ENCODE measurements at places on chromosomes 4 and X. TPM values are rescaled to one million over a fixed set of nuclear protein-coding genes. Genes with fewer than 3 reads are reported as not detected.

DNA sequence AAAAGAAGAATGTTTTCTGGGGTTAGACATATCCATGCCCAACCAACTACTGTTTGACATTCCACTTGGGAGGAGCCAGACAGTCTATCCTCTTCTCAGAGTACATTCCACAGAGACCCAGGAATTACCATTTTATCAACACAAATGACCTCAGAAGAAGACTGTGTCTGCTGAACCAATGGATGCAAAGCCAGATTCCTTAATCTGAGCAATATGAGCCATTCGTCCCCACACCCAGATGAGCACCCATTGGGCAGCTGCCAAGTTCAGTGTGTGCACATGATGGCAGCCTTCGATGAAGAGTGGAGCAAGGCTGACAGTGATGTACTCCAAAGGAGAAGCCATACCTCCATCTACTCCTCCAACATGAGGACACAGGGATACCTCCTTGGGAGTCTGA, 111.3 kb downstream of the ZNF674 start:
- peak; percentile 52 for DNase-seq

DNA sequence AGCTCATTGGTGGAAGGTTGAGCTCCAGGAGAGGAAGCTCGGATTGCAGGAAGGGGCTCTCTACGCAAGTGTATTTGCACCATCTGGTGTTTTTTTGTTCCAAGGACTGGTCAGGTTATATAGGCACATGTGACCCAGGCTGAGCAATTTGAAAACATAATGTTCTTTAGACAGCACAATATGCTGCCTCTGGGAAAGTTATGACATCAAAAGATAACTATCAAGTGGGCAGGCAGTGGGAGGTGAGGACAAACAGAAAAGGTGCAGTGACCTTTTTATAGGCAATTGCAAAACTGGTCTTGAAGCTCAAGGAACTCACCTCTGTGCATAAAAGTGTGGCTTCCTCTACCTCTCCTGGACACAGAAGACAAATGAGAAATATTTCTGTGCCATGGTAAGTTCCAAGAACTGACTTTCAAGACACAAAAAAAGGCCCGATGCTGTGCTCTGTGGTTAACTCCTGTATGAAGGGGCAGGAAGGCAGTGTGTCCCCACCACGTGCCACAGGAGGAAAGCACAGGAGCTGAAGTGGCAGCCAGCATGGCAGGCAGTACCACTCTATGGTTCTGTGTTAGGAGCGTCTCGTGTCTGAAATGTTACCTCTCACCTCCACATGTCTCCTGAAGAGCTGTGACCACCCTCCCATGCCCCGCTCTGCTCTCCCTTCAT, 128.6 kb downstream of the SHROOM3 start:
- DNase-seq: no peak

DNA sequence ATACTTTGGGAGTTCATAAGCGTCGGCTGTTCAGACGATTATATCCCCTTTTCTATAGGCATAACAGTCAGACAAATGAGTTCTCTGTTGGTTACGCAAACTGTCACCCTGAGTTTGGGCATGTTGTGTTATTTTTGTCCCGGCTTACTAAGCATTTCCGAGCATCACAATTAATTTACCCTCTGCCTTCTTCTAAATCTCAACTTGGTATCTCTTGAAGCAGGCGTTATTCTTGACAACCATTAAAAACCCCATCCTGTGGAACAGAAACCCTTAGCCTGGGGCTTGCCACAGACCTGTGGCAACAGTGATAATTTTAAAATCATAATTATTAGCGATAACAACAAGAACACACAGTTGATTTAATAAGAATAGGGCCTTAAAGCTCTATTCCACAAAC, 558.7 kb downstream of the INPP4B start:
- DNase-seq: no peak

DNA sequence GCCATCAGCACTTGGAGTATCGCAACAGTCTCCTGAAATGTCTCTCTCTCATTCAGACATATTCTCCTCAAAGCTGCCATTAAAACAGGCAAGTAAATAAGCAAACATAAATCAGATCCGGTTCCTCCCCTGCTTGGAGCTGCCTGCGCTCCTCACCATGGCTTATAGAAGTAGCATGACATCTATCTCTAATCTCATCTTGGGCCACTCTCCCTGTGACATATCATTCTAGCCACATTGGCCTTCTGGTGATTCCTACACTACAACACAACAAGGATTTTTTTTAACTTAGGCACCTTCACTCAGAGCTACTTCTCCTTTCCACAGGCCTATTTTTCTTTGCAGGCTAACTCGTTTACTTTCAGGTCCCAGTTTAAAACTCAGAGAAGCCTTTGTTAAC, 387.9 kb downstream of the ARHGAP24 start:
- DNase-seq: no peak

- DNase-seq: no peak
These were observed 96.4 kb upstream of the STIM2 start for GRCh38 chr4:26764231-26764630.

GRCh38 chr4:127533028-127533700, 99.6 kb upstream of the INTU start:
- DNase-seq: peak; percentile 17

GRCh38 chr4:184400891-184401290, 73.5 kb downstream of the IRF2 start:
- DNase-seq: no peak

GRCh38 chr4:107299646-107300045, 263.5 kb upstream of the DKK2 start:
- peak; percentile 47 for DNase-seq

DNA sequence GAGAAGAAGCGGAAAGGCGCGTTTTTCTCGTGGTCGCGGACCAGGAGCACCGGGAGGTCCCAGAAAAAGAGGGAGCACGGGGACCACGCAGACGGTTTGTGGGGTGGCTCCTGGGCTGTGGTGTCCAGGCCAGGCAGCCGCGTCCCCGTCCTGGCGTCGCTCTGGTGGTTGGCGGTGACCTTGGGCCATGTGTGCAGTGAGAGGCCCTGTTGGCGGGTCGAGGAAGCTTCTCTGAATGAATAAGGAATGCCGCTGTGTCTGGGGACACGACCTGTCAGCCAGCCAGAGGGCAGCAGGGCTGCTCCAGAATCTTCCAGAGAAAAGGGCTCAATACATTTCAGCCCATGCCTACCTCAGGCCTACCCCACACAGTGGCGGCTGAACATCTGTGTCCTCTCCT, 24.3 kb upstream of the HGFAC start:
- DNase-seq: no peak

DNA sequence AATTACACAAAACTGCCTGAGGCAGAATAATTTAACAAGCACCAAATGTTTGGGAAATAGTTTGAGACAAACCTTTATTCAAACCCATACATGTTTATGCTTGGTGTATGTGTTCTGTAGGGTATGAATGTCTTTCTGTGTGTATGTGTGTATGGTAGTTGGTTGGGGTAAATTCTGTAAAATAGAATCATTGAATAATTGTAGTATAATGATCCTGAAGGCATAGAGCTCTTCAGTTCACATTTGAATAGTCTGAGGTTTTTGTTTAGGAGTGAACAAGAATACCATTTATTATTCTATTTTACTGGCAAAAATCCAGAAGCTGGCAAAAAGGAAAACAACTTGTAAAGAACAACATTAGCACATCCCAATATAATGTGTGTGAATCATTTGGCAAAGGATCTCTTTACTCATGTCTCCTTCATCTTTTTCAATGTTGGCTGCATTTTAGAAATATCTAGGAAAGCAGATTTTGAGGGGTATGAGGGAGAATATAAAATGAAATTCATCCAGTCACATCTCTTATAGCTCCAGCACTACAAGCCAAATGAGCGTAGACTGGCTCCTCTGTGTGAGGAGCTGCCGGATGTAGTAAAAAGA, 360.0 kb downstream of the CHIC1 start:
- DNase-seq: peak; percentile 26

- DNase-seq: no peak
These were observed 1099.9 kb downstream of the RAPGEF2 start for GRCh38 chr4:160202802-160203201.

DNA sequence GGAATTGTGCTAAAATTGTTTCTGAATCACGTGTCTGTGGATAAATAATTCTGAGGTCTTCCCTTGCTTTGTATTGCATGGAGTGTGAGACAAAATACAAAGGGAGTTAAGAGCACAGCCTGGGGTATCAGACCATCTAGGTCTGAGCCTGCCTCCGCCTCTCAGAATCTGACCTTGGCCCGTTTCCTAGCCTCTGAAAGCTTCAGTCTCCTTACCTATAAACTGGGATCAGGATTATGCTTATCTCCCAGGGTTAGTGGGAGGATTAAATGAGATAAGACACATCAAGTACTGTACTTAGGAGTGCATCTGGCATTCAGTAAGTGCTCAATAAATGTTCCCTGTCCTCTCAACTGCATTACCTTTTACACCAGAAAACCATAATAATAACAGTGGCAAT, 140.6 kb upstream of the TENM3 start:
- DNase-seq: no peak

- DNase-seq: no peak
These were observed 43.7 kb downstream of the SLC10A7 start for GRCh38 chr4:146478009-146478408.

DNA sequence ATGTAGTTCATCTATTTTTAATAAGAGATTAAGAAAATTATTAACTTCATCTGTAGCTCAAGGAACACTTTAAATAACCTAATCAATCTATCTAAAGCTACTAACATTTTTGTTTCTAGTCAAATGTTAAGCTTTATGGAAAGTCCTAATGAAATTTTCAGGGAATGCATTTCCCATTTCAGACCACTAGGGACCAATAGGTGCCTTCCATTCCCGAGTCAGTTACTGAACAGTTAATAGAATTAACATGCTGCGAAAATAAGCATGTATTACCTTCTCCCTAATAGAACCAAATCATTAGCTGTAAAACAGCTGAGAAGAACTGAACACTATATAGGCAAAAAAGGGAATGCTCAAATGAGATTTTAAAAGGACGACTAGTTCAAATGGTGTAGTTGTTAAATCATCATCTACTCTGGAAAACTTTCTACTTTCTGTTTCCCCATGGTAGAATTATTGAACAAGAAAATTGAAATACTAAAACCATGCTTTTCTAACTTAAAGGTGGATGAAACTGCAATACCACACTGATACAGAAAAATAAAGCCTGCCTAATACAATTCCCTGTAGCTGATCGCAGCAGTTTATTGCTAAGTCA, 22.5 kb downstream of the STX18 start:
- DNase-seq: peak; percentile 33

DNA sequence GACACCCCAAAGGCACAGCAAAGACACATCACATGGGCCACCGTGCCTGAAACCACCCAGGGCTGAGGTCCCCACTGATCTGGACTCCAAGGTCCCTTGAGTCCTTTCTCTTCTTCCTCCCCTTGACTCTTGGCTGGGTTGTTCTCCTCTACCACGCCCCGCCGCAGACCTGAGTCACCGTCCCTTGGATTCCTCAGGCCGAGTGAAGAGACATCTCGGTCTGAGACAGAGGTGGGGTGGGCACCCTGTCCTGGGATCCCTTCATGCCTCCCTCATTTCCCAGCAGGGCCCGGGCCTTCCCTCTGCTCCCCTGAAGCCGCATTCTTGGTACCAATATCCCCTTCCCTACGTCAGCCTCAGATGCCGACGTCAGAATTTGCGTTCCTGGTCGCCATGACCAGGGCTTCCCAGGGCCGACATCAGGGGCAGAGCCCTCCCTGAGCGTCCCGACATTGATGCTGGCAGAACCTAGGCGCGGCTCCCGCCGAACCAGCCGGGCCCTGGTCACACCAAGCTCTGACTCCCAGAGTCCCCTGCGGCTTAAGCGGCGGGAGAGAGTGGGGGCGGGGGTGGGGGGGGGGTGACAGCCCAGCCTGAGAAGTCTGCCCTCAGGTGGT, 498 bp downstream of the MAGEA10 start:
- DNase-seq: no peak

- DNase-seq: peak; percentile 48
These were observed 168.9 kb downstream of the ZNF674 start for GRCh38 chrX:46376246-46376885.

- no peak for DNase-seq
These were observed 32.1 kb downstream of the NUDT6 start for GRCh38 chr4:122890147-122890795.

- DNase-seq: peak; percentile 0
These were observed 22.8 kb downstream of the NDST4 start for GRCh38 chr4:115090483-115091075.

GRCh38 chr4:83083925-83084475, 30.5 kb downstream of the PLAC8 start:
- DNase-seq: no peak

- no peak for DNase-seq
These were observed 26.4 kb downstream of the MAGEE1 start for GRCh38 chrX:76453737-76454406.

DNA sequence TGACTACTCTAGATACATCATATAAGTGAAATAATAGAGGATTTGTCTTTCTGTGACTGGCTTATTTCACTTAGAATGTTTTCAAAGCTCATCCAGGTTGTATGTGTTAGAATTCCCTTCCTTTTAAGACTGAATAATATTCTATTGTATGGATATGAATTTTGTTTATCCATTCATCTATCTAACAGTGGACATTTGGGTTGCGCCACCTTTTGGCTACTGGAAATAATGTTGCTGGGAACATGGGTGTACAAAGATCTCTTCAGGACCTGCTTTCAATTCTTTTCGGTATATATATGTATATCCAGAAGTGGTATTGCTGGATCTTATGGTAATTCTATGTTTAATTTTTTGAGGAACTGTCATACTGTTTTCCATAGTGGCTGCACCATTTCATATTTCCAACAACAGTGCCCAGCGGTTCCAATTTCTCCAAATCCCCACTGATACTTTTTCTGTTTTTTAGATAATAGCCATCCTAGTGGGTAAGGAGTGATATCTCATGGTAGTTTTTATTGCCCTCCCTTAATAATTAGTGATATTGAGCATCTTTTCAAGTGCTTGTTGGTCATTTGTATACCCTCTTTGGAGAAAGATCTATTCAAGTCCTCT, 3.4 kb upstream of the SCD5 start:
- DNase-seq: peak; percentile 51

DNA sequence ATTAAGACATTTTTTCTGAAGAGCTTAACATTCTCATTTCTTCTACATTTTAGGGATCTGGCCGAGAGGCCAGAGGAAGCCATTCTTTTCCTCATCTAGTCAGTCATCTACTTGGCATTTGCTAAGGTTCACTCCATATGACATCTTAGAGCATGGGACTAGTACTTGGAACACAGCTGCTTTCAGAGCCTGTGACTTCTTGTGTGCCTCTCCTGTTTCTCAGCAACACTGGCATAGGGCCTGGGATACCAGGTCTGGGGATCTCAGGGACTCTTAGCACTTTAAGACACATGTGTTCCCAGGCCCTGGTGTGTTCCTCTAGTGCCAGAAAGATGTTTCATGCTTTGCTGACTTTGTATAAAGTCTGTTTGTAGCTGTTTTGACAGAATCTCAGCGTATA, 7.3 kb downstream of the PLP1 start:
- peak; percentile 11 for DNase-seq

- no peak for DNase-seq
These were observed 69.0 kb downstream of the ATOH1 start for GRCh38 chr4:93897559-93897958.

- no peak for DNase-seq
These were observed 4.5 kb downstream of the C1GALT1C1 start for GRCh38 chrX:120625371-120625770.

The GPC4 gene
- total RNA-seq: 0.54 TPM

The SH3D19 gene
- total RNA-seq: 27.2 TPM

The GAGE13 gene
- not detected for total RNA-seq

The ANOS1 gene
- total RNA-seq: under 0.01 TPM

The MID1 gene
- total RNA-seq: 63.0 TPM

The FGFBP1 gene
- total RNA-seq: not detected

The CORIN gene
- total RNA-seq: 20.3 TPM

The HEPH gene
- 23.5 TPM for total RNA-seq

The PI4K2B gene
- total RNA-seq: 25.3 TPM
